Activated naive CD8-positive, alpha-beta T cell treated with anti-CD3 and anti-CD28 coated beads, Interleukin-2, amount 10 ng/mL, durations not matched to agents 7 days and 5 days (primary cell): ENCODE measurements at places on chromosomes 3 and 15.

- no peak for DNase-seq
Observed at GRCh38 chr3:185934174-185934557, 3.6 kb downstream of the TRA2B start.

DNA sequence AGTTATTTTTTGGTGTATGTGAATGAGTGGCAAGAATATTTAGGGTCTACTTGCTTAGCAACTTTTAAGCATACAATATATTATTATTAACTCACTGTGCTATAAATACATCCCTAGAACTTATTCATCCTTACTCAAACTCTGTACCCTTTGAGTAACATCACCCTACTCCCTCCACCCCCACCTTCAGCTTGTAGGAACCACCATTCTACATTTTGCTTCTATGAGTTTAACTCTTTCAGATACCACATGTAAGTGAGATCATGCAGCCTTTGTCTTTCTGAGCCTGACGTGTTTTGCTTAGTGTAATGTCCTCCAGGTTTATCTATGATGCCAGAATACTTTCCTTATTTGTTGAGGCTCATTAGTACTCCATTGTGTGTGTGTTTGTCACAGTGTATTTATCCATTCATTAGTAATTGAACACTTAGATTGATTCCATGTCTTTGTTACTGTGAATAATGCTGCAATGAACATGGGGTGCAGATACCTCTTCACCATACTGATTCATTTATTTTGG is 526.9 kb downstream of the PYDC2 start:
- DNase-seq = no peak

DNA sequence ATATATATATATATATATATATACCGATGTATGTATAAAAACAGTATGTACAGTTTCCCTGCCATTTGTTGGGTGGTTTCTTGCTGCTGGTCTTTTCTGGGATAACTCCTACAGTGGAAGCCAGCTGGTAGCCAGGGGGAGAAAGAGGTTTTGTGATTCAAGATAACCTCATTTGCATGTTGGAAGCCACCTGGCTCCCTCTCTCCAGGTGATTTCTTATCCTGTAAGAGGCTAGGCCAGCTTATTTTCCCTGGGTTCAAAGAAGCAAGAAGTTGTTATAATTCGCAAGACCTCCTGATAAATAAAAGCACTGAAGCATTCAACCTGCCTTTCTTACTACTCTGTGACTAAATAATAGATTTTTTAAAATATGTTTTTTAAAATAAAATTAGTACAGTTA is 443.3 kb downstream of the VGLL3 start:
- no peak for DNase-seq

- DNase-seq = no peak
Observed at GRCh38 chr15:68729789-68730411, 90.8 kb downstream of the ANP32A start.

- DNase-seq = no peak
Observed at GRCh38 chr15:58434334-58434875, 2.6 kb downstream of the LIPC start.

DNA sequence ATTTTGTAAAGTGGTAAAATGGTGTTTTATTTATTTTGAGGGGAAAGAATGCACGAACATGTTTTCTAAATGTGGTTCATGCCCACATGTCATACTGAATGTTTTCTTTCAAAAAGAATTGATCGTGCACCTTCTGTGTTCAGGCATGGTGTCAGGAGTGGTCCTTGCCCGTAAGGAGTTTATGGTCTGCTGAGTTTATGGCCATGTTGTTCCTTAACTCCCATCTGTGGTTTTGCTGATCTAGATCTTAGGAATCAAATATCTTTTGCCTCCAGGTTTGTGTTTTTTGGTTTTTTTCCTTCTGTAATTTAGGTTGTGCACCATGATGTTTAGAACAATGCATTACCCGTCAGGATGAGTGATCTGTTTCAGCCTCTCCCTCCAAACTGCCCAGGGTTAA is 304.4 kb upstream of the NR2E3 start:
- DNase-seq = no peak

DNA sequence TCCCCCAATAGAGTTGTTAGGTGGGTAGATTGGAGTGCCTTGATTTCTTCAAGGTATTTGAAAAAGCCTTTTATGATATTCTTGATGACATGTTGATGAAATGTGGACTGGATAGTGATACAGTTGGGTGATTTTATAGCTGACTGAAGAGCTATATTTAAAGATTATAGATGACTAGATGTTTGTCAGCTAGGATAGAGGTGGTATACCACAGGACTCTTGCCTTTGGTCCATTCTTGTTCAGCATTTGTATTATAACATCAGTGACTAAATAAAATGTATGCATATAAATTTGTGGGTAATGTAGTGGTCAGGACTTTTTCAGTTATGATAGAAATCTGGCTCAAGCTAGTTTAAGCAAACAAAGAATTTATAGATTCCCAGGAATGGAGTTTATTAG is 143.9 kb downstream of the ZNF609 start:
- no peak for DNase-seq

DNA sequence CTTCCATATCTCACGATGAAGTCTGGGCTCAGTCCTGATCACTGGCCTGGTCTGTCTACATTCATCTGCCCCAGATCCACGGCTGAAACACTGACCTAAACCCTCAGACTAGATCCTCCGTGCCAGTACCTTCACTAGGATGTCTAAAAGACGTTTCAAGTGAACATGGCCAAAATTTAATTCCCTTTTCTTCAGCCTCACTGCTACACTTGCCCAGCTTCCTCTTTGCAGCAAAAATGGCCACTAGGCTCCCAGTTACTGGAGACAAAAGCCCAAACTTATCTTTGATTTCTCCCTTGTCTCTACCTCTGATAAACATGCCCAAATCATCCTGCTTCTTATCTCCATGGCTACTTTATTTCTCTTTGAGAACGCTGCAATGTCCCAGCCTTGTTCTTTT is 1.7 kb downstream of the RASSF1 start:
- DNase-seq = no peak

GRCh38 chr3:27200721-27201489 is 168.3 kb downstream of the NEK10 start:
- DNase-seq = no peak

DNA sequence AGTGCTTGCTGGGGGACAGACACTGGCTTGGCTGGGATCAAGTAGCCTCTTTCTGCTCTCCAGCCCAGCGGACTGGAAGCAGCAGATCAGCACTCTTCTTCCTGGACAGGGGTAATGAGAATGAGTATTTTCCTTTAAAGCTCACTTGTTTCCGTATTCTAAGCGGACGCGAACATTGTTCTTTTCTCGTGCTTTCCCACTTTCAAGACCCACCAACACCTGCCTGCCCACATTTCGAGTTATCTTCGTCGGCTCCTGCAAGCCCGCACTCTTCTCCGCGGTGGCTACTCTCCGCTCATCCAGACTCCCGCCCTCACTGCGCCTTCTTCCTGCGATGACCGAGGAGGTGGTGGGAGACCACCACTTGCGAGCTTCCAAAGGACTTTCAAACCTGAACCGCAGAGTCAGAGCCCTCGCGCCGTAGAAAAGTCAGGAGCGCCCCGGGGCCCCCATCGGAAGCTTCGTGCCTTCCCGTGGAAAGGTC is 1.6 kb upstream of the PPM1L start:
- no peak for DNase-seq
